Naive thymus-derived CD4-positive, alpha-beta T cell (primary cell): ENCODE measurements at places on chromosomes 7 and 10. TPM values are rescaled to one million over a fixed set of nuclear protein-coding genes. Genes with fewer than 3 reads are reported as not detected.

- no peak for DNase-seq
Measured at GRCh38 chr7:117323305-117323850, 520 bp upstream of the WNT2 start.

- no peak for DNase-seq
Measured at GRCh38 chr10:132429281-132430230, 32.6 kb downstream of the PWWP2B start.

DNA sequence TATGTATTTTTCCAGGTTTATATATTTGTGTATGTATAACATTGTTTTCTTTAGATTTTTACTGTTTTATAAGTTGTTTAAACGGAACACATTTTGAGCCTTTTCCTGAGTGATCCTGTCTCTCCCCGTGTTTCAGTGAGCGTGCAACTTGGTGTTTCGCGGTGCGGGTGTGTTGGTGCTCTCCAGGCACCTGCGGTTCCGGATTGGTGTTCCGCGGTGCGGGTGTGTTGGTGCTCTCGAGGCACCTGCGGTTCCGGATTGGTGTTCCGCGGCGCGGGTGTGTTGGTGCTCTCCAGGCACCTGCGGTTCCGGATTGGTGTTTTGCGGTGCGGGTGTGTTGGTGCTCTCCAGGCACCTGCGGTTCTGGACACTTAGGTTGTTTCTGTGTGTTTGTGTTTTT lies 20.6 kb downstream of the DYNC2I1 start:
- DNase-seq: no peak

GRCh38 chr7:151381348-151382078 lies 28.3 kb downstream of the WDR86 start:
- DNase-seq: peak; percentile 72

- DNase-seq: no peak
Measured at GRCh38 chr10:22245567-22245966, 27.8 kb upstream of the EBLN1 start.

- DNase-seq: no peak
Measured at GRCh38 chr7:29920491-29920890, 69.1 kb downstream of the SCRN1 start.

HPS1 gene
- total RNA-seq: 90.9 TPM

NYAP1 gene
- total RNA-seq: 0.46 TPM

DNA sequence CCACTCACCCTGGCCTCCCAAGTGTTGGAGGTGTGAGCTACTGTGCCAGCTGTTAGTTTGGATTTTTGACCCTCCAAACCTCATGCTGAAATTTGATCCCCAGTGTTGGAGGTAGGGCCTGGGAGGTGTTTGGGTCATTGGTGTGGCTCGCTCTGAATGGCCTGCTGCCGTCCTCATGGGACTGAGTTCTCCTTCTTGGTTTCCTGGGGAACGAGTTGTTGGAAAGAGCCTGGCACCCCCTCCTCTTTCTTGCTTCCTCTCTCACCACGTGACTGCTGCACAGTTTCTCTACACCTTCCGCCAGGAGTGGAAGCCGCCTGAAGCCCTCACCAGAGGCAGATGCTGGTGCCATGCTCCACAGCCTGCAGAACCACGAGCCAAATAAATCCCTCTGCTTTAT lies 253.5 kb downstream of the PHTF2 start:
- no peak for DNase-seq

- DNase-seq: no peak
Measured at GRCh38 chr7:66399566-66399965, 194.4 kb downstream of the TPST1 start.

- no peak for DNase-seq
Measured at GRCh38 chr7:2373646-2374045, 19.0 kb downstream of the EIF3B start.
